SIG-M5 (cell line): ENCODE measurements at places on chromosomes 1 and 21.

GRCh38 chr1:5571438-5571837, 420.8 kb downstream of the NPHP4 start:
- DNase-seq: no peak

DNA sequence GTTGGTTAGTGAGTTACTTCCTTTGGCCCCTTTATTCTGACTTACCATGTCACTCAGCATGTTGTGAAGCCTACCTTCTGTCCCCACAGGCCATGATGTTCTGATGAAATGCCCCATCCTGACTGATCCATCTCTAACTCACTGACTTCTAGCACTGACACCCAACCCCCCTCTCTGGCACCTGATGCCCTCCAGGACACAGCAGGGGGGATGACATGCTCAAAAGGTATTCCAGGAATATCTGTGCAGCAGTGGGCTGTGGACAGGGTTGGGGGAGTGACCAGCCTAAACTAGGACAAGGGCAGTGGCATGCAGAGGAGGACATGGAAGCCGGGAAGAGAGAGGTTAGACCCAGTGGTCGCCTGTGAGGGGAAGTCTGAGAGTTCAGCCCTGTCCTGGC, 25.5 kb downstream of the SYT2 start:
- DNase-seq: no peak

DNA sequence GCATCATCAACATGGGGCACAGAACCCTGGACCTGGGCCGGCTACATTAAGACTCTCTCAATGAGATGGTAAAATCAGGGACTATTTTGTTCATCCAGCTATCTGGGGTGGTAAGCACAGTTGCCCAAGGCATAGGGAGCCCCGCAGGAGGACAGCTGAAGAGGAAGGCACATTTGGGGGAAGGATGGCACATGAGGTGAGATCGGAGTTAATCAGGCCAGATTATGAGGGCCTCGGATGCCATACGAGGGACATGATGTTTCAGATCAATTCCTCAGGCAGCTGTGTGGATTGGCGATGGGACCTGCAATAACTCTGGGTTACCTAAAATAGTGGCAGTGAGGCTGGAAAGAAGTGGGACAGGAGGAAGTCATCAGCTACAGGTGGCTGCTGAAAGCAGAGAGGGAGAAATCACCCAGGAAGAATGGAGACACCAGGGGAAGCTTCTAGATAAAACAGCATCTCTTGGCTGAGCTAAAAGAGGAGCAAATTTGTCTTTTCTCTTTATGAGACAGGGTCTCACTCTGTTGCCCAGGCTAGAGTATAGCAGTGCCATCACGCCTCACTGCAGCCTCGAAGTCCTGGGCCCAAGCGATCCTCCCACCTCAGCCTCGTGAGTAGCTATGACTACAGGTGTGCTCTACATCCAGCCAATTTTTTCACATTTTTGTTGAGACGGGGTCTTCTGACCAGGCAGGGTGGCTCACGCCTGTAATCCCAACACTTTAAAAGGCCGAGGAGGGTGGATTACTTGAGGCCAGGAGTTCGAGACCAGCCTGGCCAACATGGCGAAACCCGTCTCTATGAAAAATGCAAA, 21.1 kb downstream of the TOMM20 start:
- no peak for DNase-seq

GRCh38 chr21:25790122-25790877, 55.5 kb downstream of the GABPA start:
- DNase-seq: peak; percentile 8

DNA sequence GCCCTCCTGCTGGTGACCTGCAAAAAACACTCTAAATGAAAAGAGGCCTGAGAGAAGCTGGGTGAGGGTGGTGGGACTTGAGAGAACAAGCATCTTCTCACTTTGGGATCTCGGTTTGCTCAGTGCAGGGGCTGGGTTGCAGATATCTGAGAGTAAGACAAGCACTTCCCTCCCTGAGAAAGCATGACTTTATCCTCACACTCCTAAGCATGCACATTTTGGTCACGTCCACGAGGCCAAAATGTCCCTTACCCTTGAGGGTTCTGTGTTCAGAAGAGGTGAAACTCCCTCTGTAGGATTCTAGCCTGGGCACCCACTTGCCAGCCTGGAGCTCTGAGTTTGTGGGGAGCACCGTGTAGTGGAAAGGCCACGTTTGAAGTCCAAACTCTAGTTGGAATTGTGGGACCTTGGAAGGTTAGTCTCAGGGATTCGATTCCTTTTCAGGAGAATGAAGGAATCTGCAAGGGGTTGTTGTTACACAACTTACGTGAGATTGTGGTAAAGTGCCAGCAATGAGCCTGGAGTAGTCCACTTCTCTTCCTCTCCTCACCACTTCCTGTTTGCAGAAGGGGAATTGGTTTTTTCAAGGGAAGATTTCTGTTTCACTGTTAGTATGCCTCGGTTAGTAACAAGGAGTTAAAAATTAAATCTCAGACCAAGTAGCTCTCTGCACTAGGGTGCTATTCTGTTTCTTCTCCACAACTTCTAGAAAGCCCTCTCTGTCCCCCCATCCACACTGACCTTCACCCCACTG, 3.0 kb downstream of the FCAMR start:
- peak; percentile 77 for DNase-seq

GRCh38 chr1:185108321-185108720, 48.4 kb downstream of the TRMT1L start:
- no peak for DNase-seq

DNA sequence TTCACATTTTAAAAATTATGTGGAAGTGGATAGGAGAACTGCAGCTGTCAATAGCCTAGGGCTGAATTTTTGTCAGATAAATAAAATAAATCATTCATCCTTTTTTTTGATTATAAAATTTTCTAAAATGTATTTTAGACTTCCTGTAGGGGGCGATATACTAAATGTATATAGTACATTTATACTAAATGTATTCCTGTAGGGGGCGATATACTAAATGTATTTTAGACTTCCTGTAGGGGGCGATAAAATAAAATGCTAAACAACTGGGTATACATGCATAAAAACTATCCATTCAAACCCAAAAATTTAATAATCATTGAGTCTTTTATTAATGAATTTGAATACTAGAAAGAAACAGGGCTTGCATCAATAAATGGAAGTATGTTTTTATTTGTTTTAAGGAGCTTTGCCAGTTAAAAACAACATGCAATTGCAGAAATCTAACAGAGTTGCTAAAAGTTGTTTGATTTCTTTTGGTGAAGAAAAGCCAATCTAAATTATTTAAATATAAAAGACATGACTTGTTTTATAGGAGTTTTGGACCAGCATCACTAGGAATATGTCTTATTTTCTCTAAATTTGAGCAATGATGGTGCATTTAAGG, 31.4 kb downstream of the CLCA1 start:
- no peak for DNase-seq

GRCh38 chr21:15247613-15248012, 182.8 kb upstream of the NRIP1 start:
- DNase-seq: no peak

- no peak for DNase-seq
Measured at GRCh38 chr1:158999316-159000069, 10.2 kb upstream of the IFI16 start.

- no peak for DNase-seq
Measured at GRCh38 chr1:58928514-58928913, 144.7 kb upstream of the JUN start.

DNA sequence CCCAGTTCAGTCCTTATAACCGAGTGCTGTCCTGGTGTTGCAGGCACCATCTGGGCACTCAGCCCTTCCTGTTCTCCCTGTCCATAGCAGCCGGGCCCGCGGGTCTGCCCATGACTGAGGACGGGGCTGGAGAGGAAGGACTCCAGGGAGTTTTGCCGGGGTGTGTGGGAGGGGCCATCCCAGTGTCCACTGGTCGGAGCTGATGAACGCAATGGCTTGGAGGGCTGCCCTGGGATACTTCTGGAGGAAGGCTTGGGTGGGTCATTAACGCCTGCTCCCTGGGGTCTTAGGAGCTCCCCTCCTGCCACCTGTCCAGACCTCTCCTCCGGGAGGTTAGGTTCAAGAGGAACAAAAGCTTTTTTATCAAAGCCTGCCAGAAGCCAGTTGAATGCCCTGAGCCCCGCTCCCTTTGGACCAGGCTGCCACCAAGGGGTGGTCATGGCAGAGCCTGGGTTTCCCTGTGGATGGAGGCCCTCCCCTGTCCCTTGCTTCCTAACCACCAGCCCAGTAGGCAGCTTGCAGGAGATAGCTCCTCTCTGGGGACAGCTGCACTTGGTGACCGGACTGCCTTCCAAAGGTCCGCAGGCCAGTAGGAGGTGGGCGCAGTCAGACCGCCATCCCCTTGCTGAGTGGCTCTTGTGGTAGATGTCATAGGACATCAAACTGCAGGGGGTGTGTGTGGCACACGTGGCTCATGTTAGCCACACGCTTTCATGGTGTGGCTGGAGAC, 61.3 kb downstream of the TRIM11 start:
- no peak for DNase-seq

DNA sequence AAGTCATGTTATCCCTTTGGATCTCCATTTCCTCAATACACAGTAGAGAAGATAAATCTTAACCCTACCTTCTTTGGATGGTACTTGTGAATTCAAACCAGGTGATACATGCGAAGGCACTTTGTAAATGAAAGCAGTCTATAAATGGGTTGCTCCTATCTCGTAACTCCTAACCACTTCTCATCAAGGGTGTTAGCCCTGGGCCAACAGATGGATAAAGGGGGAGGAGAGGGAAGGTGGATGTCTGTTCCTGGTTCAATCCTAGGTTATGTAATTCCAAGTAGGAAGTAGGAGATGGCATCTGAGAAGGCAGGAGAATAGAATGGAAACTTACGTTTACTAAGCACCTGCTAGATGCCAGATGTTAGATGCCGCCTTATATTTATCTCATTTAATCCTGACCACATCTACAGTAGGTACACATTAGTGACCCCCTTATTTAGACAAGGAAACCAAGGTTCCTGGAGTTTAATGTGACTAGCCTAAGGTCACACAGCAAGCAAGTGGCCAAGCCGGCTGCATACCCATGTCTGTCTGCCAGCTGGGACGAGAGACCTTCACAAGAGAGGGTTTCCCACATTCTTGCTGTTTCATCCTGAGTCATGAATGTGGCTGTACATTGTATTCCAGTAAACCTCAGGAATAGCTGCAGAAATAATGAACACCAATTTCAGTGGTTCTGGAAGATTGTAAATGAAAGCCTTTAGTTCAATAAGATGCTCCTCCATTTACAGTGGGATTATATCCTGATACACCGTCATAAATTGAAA, 47.7 kb downstream of the ELAVL4 start:
- DNase-seq: no peak

GRCh38 chr1:162187687-162188276, 118.3 kb downstream of the NOS1AP start:
- no peak for DNase-seq

DNA sequence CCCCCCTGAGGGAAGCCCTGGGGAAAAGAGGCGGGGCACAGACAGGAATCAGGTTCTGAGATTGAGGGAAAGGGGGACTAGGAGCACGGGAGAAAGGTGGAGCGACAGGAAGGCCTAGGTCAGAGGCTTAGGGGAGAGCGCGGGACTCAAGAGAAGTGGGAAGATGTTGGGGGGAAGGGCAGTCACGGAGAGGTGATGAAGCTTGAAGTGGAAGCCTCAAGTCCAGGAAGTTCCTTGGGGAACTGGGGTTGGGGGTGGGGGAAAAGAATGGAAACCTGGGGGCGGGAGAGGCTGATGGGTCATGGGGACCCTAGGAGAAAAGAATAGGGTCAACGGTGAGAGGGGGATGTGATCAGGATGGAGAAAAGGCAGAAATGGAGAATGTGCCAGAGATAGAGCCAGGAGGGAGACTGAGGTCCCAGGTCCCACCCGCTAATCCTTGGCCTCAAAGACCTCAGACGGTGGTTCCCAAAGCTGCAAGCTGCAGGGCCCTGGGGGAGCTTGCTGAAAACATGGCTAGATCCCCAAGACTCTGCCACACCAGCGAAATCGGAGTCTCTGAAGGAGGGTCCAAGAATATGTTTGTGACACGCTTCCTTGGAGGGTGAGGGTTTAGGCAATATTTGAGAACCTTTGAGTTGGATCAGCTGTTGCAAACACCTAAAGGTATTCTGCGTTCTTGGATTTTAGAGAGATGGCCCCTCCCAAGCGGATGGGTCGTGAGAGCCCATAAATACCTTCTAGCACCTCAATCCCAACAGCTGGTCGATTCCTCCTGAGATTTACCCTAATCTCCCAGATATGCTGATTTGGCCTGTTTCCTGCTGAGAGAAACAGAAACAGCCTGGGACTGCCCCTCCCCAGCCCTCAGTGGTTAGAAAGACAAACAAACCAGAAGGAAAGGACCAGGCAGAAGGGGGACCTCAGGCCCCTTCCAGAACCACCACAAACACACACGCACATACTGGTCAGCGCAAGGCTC, 3.6 kb downstream of the C1orf232 start:
- no peak for DNase-seq
